ENCODE measurements at places on chromosomes 11 and 22. TPM values are rescaled to one million over a fixed set of nuclear protein-coding genes. Genes with fewer than 3 reads are reported as not detected.

DNA sequence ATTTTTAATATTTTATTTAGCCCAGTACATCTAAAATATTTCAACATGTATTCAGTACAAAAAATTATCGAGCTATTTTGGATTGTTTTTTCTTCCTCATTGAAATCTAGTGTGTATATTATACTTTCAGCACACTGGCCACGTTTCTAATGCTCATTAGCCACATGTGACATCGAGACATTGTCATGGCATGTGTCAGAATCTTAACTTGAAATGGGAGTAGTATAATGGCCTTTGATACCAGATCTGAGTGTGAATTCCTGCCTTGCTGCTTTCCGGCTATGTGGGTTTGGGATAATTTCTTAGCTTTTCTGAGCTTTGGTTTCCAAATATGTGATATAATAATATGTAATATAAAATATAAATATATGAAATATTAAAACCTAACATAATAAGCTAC is 54.3 kb downstream of the BCL2L13 start:
- DNase-seq = no peak

GRCh38 chr22:20276468-20276867 is 8.3 kb upstream of the RTN4R start:
- DNase-seq = no peak

The FXYD6 gene
- total RNA-seq = 56.2 TPM

DNA sequence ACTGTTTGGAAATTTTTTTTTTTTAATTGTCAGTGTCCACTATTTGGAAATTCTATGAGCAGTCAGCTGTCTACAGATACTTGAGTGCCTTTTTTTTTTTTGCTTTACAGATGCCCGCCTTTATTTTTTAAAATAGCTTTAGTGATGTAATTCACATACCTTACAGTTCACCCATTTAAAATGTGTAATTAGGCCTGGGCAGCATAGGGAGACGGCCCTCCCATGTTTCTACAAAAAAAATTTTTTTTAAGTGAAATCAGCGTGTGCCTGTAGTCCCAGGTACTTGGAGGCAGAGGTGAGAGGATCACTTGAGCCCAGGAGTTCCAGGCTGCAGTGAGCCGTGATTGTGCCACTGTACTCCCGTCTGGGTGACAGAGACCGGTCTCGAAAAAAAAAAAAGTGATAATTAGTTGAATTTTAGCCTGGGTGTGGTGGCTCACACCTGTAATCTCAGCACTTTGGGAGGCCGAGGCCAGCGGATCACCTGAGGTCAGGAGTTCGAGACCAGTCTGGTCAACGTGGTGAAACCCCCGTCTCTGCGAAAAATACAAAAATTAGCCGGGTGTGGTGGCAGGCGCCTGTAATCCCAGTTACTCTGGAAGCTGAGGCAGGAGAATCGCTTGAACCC is 1.5 kb downstream of the ZNF143 start:
- no peak for DNase-seq

The MS4A2 gene
- total RNA-seq = 17.3 TPM
